ENCODE measurements at places on chromosomes 4 and X. TPM values are rescaled to one million over a fixed set of nuclear protein-coding genes. Genes with fewer than 3 reads are reported as not detected.
A peak's percentile ranks its signal among the peaks of the same experiment; 100 is the strongest.

- peak; percentile 79 for DNase-seq
Observed at GRCh38 chr4:1226144-1226481, 22.8 kb downstream of the CTBP1 start.

- DNase-seq, result no peak
Observed at GRCh38 chr4:70721747-70722146, at the start of gene RUFY3. RUFY3 (plus strand) TSS chr4:70721964; CDS start chr4:70722574, 610 bp downstream.

DNA sequence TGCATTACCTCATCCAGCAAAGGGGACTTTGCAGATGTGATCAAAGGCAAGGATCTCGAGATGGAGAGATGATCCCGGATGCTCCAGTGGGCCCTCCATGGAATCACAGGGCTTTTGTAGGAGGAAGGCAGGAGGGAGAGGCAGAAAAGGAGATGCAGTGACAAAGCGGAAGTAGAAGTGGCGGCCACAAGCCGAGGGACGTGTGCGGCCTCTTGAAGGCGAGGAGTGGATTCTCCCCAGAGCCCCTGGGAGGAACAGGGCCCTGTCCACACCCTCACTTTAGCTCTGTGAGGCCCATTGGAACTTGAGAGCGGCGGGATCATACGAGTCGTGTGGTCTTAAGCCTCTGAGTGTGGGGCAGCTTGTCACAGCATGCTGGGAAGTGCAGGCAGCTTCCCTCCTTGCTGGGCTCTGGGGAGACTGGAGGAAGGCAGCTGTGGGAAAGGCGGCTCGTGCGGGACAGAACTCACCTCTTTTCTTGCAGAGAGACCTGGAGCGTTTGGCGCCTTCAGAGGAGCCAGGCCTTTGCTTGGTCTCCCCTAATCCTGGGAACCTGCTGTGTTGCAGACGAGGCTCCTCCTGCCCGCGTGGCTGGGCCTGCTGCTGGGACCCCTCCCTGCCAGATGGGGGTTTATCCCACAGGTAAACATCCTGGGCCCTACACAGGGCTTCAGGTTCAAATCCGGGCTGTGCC lies 10.2 kb downstream of the SH3TC1 start:
- no peak for DNase-seq

- DNase-seq, result no peak
Observed at GRCh38 chr4:143127621-143128020, 57.1 kb upstream of the USP38 start.

The NSUN7 gene
- 6.6 TPM for total RNA-seq

The DCHS2 gene
- 0.03 TPM for total RNA-seq

GRCh38 chrX:10467793-10468192 lies 152.6 kb downstream of the MID1 start:
- no peak for DNase-seq

DNA sequence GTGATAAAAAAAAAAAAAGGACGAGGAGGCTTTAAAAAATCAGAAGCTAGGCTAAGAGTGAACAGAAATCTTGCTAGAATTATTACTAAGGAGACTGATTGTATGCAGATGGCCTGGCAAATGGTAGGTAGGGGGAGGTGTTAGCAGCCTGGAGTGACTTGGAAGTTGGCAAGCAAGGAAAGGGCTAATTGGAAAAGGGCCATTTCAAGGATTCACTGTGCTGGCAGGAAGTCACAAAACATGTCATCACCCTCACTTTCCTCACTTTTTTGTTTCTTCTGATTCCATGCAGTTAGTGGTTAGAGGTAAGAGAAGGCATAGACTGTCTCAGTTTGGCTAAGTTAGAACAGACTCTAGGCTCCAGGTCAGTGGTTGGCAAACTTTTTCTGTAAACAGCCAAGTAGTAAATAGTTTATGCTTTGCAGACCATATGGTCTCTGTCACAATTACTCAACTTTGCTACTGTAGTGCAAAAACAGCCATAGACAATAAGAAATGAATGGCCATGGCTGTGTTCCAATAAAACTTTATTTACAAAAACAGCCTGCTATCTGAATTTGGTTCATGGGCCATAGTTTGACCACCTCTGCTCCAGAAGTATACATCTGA lies 646.5 kb upstream of the ACTRT1 start:
- no peak for DNase-seq

The GLRA2 gene
- total RNA-seq, result not detected

The SLC25A4 gene
- total RNA-seq, result 1,507 TPM

All from left cardiac atrium (tissue), 4 donors.